Stimulated activated CD8-positive, alpha-beta memory T cell treated with anti-CD3 and anti-CD28 coated beads, Interleukin-4, amount 100 ng/mL, for 1 hour (primary cell): ENCODE measurements at places on chromosomes 12 and 14.

- no peak for DNase-seq
Observed at GRCh38 chr12:128789356-128789929, 34.3 kb downstream of the SLC15A4 start.

- DNase-seq: no peak
Observed at GRCh38 chr14:89892953-89893352, 61.6 kb downstream of the EFCAB11 start.

GRCh38 chr14:100654814-100655740 lies 67.9 kb upstream of the BEGAIN start:
- DNase-seq: no peak

GRCh38 chr12:50344245-50344644 lies 52.2 kb downstream of the FAM186A start:
- no peak for DNase-seq

GRCh38 chr12:119373001-119373400 lies 38.5 kb downstream of the CCDC60 start:
- DNase-seq: no peak

- DNase-seq: no peak
Observed at GRCh38 chr14:51962711-51963110, 26.6 kb upstream of the RTRAF start.

- no peak for DNase-seq
Observed at GRCh38 chr14:88505621-88506020, 49.2 kb downstream of the PTPN21 start.

DNA sequence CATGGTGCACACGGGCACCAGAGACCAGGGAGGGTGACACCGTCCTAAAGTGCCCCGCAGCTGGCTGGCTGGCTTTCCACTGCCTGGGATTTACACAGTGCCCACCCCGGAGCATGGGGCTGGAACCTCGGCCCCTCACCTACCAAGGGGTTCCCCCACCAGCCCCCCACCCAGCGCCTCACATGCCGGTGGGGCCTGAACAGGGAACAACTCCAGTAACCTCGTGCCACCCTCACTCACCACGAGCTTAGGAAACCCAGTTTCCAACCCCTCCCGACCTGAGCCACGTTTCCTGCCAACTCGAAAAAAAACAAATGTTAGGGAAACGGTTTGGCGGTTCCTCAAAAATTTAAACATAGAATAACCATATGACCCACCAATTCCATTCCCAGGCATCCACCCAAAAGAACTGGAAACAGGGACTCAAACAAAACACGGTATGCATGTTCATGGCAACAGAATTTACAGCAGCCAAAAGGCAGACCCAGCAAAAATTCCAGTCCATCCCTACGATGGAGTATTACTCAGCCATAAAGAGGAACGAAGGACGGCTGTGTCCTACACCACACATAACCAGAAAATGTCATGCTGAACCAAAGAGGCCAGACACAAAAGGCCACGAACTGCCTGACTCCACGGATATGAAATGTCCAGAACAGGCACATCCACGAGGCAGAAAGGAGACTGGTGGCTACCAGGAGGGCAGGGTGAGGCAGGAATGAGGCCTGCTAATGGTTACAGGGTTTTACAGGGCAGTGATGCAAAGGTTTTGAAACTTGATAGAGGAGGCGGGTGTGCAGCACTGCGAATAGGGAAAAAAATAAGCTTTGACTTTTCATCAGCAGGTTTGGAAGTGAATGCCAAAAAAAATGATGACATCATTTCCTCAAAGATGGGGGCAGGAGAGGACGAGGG lies 68.9 kb downstream of the NCOR2 start:
- no peak for DNase-seq

GRCh38 chr12:59500915-59501314 lies 94.9 kb upstream of the SLC16A7 start:
- no peak for DNase-seq

- DNase-seq: no peak
Observed at GRCh38 chr14:50768680-50769079, 62.3 kb downstream of the NIN start.

DNA sequence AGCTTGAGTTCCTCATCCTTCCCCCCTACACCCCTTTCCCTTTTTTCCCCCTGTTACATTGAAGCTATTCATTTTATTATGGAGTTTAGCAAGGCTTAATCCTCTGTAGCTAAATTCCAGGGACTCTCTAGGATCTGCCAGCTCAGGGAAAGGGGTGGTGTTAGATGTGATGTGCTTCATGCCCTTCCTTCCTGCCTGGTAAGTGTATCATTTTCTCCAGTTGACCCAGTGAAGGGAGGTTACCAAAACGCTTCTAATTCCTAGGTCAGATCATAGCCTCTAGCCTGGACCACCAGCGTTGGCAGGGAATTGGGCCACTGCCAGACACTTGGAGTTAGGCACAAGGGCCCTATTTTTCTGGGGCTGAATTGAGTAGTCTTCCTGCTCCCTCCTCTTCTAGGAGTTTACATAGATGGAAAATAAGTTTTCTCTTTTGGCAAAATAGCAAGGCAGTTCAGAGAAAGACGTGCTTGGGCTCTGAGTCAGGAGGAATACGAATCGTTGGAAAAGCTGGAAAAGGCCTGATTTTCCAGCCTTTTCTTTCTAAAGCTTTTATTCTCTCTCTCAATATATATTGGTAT lies 88.3 kb downstream of the NPAS3 start:
- no peak for DNase-seq

- DNase-seq: no peak
Observed at GRCh38 chr12:94769047-94769420, 118.7 kb upstream of the TMCC3 start.

DNA sequence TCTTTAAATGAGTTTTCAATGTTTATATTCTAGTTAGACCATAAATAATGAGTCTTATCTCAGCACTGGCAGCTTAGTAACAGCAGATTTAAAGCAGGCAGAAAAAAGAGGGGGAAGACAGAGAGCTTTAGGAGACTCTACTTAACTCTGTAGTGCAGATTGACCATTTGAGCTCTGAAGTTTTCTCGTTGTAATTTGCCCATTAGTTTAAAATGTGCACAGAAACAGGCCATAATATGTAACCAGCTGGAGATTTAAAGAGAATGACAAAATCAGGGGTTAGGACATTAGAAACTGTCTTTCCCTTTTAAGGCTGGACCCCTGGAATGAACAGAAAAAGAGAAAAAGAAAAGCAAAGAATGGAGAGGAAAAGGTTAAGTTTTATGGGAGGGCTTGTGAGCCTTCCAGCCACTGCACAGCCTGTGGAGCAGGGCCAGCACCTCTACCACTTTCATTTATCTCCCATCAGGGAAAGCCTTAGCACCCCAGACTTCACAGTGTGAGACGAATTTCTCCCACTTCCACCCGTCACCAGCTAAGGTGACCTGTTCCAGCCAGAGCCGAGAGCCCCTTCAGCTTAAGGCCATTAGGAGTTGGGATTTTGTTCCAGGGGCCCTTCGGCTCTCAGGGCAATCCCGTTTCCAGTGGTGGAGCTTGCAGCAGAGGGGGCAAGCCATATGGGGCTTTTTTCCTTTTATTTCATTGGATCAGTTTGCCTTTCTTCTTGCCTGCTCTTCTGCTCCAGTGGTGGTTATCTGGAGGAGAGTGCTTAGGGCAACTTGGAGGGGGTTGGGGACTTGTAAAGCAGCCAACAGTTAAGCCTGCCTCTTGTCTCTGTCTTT lies 8.0 kb downstream of the IL22 start:
- no peak for DNase-seq

GRCh38 chr14:29301571-29301970 lies 535.0 kb downstream of the FOXG1 start:
- no peak for DNase-seq

- no peak for DNase-seq
Observed at GRCh38 chr12:40473962-40474361, 218.3 kb upstream of the CNTN1 start.

DNA sequence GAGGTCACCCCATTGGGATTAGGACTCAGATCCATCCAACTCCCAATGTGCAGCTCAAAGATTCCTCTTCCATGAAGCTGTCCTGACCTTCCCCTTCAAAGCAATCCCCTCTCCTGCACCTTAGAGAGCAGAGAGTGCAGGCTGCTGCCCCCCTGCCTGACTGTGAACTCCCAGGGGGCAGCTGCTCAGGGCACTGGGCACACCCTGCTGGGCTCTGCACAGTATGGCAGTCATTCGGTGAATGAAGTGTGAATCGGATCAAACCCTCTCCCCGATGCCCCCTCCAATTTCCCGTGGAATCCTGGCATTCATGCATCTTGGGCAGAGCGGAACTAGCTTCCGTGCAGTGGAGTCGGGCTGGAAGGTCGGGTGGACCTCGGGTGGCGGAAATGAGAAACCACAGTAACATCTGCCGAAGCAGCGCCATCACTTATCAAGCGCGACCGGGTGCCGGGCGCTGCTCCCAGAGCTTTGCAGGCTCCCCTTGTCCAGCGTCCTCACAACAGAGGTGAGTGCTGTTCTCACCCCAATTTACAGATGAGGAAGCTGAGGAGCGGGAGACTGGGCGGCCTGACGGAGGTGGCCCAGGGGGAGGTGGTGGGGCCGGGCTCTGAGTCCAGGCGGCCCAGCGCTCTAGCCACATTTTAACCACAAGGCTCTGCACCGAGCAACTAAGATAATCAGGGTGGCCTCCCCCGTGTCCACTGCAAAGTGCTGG lies 14.7 kb downstream of the GALNT9 start:
- no peak for DNase-seq

- DNase-seq: no peak
Observed at GRCh38 chr14:64983439-64984310, 3.0 kb upstream of the FNTB start.

DNA sequence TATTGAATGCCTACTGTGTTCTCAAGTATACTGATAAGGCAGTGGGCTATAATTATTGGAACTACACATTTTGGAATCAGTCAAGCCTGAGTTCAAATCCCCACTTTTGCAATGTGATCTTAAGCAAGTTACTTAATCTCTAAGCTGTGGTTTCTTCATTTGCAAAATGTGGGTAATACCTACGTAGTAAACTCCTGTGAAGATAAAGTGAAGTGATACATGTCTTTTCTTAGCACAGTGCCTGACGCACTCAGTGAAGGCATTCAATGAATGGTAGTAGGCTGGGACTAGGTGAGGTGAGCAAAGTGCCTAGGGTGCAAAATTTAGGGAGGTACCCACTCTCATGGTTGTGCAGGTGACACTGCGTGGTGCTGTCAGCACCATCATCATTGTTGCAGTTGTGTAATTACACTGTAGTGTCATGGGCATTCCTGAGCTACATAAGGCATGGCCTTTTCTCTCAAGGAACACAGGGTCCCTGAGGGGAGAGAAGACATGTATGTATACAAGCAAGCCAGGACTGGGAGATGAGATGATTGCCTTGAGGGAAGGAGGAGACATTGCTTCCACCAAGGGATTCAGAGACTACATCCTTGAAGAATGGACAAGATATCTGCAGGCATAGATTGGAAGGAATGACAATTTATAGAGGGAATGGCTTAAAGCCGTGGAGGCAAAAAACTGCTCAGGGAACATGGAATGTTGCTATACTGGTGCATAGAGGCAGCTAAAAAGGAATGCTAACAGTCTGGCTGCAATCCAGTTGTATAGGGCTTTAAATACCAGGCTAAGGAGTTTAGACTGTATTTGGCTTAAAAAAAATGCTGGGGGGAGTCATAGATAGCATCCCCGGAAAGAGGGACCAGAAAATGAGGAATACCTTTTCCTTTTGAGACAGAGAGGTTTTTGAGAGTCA lies 129.2 kb upstream of the ARHGAP5 start:
- no peak for DNase-seq

DNA sequence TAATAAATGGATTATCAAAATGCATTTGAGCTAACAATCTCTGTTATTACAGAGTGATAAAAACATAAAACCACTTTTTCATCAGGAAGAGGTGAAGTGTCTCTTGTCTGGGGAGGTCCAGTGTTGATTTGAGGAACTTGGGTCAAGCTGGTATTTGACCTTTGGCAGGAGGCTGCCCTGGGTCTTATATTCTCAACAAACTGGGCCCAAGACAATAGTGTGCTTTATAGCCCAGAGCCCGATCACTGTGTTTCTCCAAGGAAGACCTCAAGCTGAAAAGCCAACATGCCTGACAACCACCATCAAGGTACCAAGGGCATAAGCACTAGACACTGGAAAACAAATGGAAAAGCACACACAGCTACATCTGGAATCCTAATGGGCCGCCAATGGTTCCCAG lies 137.0 kb downstream of the SLC25A21 start:
- no peak for DNase-seq

DNA sequence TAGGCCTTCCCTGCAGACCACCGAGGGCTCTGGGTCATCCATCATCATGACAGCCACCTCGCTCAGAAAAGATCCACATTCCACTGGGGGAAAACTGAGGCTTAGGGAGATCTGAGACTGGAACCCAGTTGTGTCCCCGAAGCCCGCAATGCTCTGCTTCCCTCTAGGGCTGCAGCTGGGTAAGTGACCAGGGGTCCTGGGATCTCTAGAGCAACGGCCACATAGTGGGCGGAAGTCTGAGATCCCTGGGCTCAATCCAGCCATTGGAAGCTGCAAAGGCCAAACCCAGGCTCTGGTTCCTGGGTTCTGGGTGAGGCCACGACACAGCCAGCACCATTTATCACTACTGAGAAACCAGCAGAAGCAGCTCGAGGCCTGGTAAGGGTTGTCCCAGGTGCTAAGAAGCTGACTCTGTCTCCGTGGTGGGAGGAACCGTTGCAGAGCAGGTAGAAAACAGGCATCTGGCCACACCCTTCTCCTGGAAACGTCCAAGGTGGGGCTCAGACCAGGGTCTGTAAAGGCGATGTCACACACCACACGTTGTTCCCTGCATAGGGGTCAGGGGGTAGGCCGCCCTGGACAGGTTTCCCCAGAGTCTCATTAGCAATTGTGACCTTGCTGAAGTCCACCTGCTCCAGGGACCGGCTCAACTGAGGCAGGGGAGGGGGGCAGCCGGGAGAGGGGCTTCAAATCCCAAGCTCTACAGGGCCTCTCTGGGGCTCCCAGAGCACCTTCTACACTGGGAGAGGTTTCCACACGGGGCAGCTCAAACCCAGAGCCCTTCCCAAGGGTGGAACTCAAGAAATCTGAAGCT lies 38.6 kb downstream of the BCL11B start:
- no peak for DNase-seq

DNA sequence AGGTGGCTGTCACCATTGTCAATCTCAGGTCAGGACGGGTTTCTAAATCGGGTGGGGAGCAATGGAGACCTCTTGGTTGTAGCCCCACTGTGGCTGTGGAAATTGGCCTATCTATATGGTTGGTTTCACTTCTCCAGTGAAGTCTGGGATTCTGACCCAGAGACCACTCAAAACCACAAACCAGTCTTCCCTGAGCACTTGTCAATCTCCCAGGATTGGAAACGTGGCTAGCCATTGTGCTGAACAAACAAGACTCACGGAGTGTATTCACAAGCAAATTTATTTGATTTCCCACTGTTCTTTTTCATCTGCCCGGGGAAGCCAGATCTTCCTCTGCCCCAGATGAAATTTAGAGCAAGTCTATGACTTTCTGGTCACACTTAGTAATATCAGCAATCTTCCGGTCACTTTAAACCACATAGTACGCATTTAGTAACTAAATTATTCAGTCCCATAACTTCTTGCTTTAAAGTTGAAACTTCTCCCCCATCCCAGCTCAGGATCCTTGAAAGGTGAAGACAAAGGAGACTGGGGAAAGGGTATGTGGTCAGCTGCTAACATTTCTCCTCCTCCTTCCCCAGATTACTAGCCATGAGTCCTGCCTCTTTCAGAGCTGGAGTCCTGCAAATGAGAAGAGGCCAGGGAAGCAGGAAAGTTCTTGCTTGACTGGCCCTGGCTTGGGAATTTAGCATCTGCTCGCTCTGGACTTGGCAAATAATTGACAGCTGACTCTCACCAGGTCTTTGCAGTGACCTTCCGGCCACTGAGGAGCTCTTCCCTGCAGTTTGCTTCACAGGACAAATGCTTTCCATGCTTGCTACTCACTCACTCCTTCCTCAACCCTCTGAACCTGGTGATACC lies 123.2 kb upstream of the MAX start:
- DNase-seq: no peak
